ENCODE measurements at places on chromosomes 7 and 10. TPM values are rescaled to one million over a fixed set of nuclear protein-coding genes. Genes with fewer than 3 reads are reported as not detected.

GRCh38 chr7:132257253-132257652, 319.0 kb downstream of the PLXNA4 start:
- no peak for DNase-seq

GRCh38 chr7:42907316-42907715, 4.6 kb downstream of the C7orf25 start:
- DNase-seq = no peak

DNA sequence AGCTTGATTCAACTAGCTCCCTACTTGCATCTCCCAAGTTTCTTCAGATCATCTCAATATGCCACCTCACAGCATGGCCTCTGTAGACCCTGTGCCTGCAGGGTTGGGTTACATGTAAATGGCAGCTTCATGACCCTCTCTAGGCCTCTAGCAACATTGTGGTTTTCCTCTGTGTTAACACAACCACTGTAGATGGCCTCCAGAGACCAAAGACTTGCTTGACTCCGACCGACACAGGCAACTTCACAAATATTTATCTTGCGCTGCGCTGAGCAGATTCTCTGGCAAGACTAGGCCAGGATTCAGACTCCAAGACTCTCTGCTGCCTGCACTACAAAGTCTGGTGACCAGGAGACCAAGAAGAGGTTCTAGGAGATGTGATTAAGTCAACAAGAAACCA, 75.9 kb downstream of the CNOT4 start:
- no peak for DNase-seq

GRCh38 chr10:53808677-53809372, 992.2 kb downstream of the PCDH15 start:
- DNase-seq = no peak

- DNase-seq = no peak
Observed at GRCh38 chr7:64879800-64880199, 23.3 kb upstream of the ZNF273 start.

GRCh38 chr7:28195910-28196620, 15.5 kb upstream of the JAZF1 start:
- DNase-seq = no peak

- DNase-seq = no peak
Observed at GRCh38 chr7:155685791-155686160, 41.3 kb downstream of the RBM33 start.

- DNase-seq = no peak
Observed at GRCh38 chr10:43700306-43700705, 51.6 kb upstream of the ZNF32 start.

GRCh38 chr7:85215098-85215497, 28.2 kb upstream of the SEMA3D start:
- DNase-seq = no peak

DNA sequence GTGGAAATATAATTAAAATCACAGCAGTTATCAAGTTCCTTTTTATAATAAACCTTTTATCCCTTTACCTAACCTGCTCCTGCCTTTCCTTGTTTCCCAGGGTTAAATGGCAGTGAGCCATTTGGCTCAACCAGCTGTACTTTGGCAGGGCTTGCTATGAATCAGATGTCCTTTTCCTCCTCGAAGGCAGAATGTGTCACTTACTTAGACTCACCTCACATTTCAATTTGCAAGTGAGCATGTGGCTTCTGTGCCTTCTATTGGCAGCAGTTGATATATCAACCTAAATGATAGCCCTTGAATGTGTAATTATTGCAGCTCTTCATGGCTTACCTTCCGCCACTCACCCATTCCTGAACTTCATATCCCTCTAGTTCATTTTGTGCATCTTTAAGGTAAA, 301.7 kb downstream of the CSTF2T start:
- no peak for DNase-seq

GRCh38 chr10:102801978-102802377, 35.2 kb downstream of the CYP17A1 start:
- DNase-seq = no peak

DNA sequence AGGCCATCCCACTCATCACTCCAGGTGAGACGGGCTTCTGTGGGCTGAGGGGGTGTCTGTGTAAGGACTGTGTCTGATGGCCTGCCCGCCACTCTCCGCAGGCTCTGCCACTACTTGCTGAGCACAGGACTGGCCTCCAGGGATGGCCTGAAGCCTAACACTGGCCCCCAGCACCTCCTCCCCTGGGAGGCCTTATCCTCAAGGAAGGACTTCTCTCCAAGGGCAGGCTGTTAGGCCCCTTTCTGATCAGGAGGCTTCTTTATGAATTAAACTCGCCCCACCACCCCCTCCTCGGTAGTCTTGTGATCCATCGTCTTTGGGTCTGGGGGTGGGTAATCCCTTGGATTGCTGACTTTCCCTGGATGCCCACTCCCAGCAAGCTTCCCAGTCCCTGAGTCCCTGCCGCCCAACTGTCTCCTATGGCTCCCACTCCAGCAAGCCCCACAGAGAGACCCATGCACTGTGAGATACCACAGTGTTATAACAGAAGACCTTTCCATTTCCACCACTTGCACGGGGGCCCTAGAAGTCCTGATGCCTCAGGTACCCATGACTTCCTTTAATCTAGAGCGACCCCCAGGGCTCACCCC, 4.7 kb downstream of the FXYD4 start:
- DNase-seq = no peak

DNA sequence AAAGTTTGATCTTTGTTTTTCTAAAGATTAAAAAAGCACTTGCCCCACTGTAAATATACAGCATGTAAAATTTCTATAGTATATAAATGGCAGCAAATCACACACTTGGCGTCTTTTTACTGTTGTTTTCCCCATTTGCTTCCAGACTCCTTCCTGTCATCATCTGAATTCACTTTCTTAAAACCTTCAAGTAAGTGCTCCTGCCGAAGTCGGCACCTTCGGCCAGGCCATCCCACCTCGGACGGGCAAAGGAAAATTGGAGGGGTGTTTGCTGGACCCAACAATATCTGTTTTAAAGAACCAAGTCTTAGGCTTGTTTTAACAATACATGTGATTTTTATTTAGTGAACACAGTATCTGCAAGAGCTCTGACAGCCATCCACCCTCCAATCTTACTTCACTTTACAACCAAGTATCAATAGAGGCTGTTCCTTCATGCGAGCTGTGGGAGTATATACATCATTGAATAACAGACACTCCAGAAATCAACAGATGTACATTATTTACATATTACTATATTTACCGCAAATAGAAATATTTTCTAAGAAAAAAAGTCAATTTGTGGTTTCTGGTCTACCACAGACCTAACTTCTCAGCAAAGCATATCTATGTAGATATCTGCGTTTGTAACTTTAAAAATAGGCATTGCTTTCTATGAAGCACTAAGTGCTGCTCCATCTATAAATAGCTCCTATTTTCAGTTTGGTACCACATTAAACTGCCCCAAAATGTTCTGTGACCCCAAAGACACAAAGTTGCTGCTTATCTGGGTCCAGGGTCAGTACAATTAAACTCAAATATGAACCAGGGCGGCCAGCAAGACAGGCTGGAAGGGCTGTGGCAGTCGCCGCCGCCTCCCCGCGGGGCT, 110.7 kb downstream of the CYTH3 start:
- DNase-seq = no peak

DNA sequence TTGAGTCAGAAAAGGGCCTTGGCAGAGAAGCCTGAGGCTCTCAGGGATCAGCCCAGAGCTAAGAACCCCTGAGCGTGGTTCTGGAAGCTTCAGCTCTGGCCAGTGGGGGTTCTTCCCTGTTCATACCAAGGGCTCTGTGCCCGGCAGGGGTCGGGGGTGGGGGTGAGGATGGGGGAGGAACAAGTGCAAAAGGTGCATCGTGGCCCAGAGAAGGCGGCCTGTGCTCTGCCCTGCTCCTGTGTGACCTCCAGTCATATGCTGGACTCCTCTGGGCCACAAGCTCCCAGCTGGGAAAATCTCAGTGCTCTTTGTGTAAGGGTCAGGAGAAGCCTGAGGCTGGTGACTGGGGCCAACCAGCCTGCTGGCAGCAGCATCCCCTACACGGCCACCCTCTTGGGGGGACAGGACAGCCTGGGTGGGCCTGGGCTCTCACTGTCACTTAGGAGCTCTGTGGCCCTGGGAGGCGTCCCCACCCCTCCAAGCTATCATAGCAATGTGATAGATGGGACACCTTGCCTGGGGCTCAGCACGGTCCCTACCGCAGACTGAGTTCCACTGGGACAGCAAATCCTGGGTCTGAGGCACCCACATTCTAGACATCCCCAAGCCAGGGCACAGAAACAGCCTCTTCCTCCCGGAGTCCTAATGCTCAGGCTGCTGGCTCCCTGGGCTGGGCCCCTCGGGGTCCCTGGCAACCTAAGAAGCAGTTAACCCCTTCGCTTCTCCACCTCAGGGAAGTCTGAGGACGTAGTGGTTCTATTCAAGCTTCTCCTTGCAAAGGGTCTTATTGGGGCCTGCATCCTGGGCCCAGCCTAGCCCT, 2.5 kb downstream of the MMRN2 start:
- DNase-seq = no peak

Gene RHBDD2
- total RNA-seq = 57.2 TPM

Gene PTF1A
- not detected for total RNA-seq

Gene OR2A12
- total RNA-seq = not detected

Gene FOXI2
- not detected for total RNA-seq

Gene PRXL2A
- 28.0 TPM for total RNA-seq

Gene ELAPOR2
- total RNA-seq = 1.2 TPM

Gene FOXP2
- 0.12 TPM for total RNA-seq

Gene CYP3A4
- total RNA-seq = not detected

Gene RGS10
- 74.7 TPM for total RNA-seq

Gene RAMP3
- total RNA-seq = not detected

Gene GIMAP4
- total RNA-seq = not detected

Measured in A172 (cell line).